Motor neuron (in vitro differentiated cells): ENCODE measurements at places on chromosomes 6 and 20.

GRCh38 chr6:43770372-43771209 lies 580 bp downstream of the VEGFA start:
- peak; percentile 0 for ATAC-seq

DNA sequence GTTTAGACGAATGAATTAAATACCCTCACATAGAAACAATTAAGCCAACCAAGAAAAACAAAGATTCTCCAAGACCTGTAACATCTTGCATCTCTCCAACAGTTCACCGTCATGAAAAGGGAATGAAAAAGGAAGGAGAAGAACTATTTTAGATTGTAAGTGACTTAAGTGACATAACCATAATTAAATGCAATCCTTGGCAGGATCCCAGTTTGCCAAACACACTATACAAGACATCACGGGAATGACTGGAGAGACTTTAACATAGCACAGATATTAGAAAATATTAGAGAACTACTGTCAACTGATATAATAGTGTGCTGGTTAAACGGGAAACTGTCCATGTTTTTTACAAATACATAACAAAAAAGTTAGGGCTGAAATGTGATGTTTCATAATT lies 22.2 kb downstream of the EPB41L2 start:
- no peak for ATAC-seq

- no peak for ATAC-seq
Observed at GRCh38 chr20:25622450-25623224, 1.2 kb downstream of the NANP start.

DNA sequence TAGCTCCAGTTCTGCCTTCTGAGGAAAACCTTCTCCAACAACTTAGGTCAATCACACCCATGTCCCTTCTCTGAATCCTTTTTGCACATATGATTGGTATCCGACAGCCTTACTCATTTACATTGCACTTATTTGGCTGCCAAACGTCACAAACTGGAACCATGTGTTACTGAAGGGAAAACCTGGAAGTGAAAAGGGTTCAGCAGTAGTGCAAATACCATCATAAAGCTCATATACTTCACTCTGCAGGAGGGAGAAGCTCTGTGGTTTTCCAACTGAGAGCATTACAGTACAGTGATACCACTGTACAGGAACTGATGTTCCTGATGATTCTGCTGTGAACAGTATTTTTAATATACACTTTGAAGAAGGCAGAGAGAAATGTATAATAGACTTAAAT lies 87.8 kb downstream of the SLC16A10 start:
- ATAC-seq: peak; percentile 44

DNA sequence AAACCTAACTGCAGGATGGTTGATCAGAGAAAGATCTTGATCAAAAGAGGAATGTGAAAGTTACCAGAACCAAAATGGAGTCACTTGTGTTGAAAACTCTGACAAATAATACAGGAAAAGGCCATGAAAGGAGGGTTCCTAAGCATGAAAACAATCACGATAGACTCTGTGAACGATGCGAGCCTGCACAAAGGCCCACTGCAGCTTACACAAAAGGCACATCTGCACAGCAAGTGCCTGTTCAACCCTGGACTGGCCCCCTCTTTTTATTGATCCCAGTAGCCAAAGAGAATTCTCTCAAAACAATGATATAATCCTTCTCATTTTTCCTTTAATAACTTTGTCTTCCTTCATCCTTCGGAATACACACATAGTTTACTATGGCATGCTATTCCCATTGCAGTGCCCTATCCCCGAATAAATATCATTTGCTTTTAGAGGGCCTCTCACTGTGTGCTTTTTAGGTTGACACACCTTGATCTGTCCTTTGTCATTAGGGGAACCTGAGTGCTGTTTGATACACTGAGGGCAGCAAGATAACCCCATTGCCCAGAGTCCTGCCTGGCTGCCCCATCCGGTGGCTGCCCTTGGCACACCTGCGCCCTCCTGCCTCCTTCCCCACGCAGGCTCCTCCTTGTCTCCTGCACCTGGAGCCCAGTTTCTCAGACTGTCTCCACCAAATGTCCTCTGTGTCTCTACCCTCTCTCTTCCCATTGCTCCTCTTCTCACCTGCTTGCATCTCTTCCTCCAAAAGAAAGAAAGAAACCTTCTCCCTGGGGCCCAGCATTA lies 98.3 kb upstream of the FRMD1 start:
- ATAC-seq: no peak

GRCh38 chr20:34710861-34711574 lies 6.9 kb downstream of the TP53INP2 start:
- no peak for ATAC-seq

DNA sequence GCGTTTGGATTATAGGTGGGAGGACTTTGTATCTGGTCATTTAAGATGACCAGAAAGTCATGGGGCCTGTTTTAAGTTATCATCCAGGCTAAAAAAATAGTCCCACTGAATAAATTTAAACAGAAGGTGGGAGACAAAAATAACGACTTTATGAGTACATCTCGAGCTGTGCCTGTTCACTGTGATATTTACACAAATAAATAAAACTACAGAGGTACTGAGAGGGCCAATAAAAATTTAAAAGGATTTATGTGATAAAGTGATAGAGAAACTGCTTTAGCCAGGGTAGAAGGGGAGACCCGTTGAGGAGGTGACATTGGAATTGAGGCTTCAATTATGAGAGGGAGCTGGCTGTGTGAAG lies 53.4 kb upstream of the PMEPA1 start:
- no peak for ATAC-seq

- ATAC-seq: peak; percentile 42
Observed at GRCh38 chr20:56628015-56628872, 862 bp upstream of the TFAP2C start.

DNA sequence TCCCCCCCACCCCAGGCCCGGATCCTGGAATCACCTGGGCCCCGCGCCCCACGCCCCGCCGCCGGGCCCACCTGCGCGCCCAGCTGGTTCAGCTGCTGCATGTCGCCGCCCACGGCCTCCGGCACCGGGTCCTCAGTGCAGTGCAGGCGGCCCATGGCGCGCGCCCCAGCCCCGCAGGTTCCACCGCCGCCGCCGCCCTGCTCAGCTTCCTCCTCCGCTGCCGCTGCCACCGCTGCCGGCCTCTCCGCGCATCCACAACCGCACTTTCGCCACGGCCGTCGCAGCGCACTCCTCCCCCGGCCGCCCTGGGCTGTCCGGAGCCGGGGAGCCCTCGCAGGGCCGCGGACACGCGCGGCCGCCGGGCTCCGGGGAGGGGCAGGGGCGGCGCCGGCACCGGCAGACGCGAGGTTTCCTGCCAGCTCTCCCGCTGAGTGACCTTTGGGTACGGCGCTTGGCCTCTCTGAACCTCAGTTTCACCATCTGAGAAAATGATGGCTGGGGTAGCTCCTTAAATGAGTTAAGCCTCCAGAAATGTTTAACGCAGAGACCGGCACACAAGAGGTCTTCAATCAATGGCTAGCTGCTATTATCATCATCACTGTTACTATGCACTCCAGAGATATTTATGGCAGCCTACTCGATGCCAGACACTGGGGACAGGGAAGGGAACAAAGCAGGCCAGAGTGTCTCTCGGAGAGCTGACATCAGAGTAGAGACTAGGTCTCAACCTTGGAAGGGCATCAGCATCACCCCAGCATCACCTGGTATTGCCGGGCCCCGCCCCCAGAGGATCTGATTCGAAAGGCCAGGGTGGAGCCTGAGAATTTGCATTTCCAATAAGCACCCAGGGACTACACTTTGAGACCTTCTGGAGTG lies at the start of gene COMMD7:
Gene COMMD7 (minus strand): TSS at position 231 of the 876 bp plus-strand sequence. CDS start 76 bp downstream, at position 155.
- peak; percentile 77 for ATAC-seq

- ATAC-seq: no peak
Observed at GRCh38 chr6:26152226-26153101, 65.2 kb downstream of the HFE start.

- ATAC-seq: no peak
Observed at GRCh38 chr6:141123497-141123896, 1009.2 kb upstream of the GJE1 start.

DNA sequence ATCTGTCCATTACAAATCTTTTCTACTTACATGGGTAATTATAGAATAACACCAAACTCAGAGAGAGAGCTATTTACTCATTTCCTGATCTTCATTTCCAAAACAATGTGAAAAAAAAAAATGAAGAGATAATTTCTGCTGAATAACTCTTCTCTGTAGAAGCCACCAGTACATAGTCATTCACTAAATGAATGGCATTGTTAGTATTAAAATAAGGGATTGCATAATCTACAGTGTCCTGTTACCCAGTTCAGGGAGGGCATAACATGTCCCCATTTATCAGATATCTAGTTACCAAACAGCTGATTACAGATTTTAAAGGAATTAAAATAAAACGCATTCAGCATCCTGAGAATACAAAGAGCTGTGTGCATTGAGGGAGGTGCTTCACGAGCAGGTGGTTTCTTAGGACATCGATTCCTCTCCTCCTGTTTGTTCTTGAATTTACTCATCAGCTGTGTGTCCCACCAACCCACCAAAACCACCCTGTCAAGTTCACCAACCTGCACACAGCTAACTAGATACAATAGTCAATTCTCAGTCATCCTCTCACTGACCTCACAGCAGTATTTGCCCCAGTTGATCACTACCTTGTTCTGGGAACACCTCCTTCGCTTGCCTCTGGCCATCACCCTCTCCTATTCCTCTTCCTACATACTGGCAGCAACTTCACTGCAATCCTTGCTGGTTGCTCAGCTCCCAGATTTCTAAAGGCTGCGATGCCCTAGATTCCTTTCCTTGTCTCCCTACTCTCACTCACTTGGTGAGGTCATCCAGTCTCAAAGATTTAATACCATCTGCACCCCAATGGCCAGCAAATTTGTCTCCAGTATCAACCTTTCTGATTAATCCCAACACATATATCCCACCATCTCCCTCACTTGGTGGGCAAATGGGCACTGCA lies 18.7 kb downstream of the CNKSR3 start:
- ATAC-seq: no peak

GRCh38 chr6:139490482-139490881 lies 116.0 kb upstream of the CITED2 start:
- ATAC-seq: no peak

DNA sequence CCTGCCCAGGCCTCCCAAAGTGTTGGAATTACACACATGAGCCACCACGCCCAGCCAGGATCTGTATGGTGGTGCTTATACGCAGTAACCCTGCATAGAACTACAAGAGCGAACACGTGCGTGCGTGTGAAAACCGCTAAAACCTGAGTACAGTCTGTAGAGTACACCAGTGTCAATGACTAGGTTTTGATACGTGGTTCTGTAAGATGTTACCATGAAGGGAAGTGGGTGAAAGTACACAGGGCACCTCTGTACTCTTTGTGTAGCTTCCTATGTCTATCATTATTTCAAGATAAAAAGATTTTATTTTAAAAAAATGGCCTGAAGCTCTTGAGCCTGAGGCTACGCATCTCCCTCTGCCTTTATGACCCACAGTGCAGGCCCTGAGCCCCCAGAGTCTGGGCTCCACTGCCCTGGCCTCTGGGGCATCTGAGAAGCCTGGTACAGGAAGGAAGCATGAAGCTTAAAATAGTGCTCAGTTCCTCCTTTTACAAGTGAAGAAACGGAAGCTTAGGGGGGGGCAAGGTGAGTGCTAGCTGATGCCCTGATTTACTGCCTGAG lies 21.6 kb downstream of the LY86 start:
- ATAC-seq: no peak

- no peak for ATAC-seq
Observed at GRCh38 chr20:46267108-46268105, 40.9 kb downstream of the CDH22 start.

- ATAC-seq: no peak
Observed at GRCh38 chr20:17262786-17263185, 35.9 kb downstream of the PCSK2 start.

DNA sequence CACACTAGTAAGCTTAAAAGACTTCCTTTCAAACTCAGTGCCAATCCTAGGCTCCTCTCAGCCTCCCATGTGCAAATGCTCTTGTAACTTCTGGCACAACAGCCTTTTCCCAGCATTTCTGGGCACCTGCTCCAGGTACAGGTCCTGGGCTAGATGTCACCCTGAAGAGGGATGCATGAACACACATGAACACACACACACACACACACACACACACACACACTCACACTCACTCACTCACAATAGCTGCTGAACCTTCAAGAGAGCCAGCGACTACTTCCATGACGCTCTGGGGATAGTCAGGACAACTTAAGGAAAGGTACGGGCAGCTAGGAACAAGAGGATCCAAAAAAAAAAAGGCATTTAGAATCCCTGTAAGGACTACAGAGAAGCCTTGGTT lies 122.8 kb downstream of the INSM1 start:
- ATAC-seq: no peak

DNA sequence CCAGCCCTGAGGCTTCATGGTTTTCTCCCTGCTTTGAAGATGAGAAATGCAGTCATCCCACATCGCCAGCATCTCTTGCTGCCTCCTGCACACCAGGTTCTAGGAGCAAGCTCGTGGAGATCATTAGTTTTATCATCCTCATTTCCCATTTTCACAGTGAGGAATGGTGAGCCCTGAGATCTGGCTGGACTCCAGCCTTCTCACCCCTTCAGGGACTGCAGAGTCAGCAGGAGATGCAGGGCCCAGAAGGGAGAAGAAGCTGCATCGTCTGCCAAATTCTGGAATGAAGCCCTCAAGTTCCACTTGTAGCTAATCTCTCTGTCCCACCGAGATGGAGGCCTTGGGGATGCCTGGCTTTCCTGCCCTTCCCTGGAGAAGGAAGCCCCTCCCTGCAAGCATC lies 216.8 kb downstream of the TAF4 start:
- ATAC-seq: no peak

- ATAC-seq: no peak
Observed at GRCh38 chr20:34755367-34755766, 51.2 kb downstream of the TP53INP2 start.

DNA sequence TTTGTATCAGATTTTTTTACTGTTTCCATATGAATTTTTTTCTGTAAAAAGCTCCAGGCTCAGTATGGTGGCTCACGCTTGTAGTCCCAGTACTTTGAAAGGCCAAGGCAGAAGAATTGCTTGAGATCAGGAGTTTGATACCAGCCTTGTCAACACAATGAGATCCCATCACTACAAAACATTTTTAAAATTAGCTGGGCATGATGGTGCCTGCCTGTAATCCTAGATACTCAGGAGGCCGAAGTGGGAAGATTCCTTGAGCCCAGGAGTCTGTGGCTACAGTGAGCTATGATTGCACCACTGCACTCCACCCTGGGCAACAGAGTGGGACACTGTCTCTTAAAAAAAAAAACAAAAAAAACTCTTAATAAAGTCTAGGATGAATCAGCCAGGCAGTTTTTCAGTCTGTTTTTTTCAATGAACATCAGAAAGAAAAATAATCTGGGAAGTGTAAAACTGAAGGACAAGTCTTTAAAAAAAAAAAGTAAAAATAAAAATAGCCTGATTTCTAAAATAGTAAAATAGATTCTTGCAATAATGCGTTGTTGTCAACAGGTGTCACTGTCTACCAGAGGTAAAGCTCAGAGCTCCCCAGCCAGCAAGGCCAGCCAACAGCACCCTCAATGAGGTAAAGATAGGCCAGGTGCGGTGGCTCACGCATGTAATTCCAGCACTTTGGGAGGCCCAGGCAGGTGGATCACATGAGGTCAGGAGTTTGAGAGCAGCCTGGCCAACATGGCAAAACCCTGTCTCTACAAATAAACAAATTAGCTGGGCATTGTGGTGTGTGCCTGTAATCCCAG lies 9.3 kb upstream of the ATG5 start:
- ATAC-seq: peak; percentile 25

- peak; percentile 25 for ATAC-seq
Observed at GRCh38 chr6:167987396-167988153, 9.9 kb upstream of the KIF25 start.

GRCh38 chr20:34717230-34718095 lies 13.3 kb downstream of the TP53INP2 start:
- ATAC-seq: no peak

GRCh38 chr6:81933608-81934051 lies 181.1 kb upstream of the TENT5A start:
- no peak for ATAC-seq
